Stimulated activated CD8-positive, alpha-beta memory T cell treated with anti-CD3 and anti-CD28 coated beads, Interleukin-15, amount 100 ng/mL, for 48 hours (primary cell): ENCODE measurements at places on chromosomes 3 and 15.
A peak's percentile ranks its signal among the peaks of the same experiment; 100 is the strongest.

GRCh38 chr3:53150247-53151085, 10.5 kb upstream of the PRKCD start:
- DNase-seq: no peak

GRCh38 chr3:71972031-71972430, 187.1 kb upstream of the PROK2 start:
- DNase-seq: no peak

DNA sequence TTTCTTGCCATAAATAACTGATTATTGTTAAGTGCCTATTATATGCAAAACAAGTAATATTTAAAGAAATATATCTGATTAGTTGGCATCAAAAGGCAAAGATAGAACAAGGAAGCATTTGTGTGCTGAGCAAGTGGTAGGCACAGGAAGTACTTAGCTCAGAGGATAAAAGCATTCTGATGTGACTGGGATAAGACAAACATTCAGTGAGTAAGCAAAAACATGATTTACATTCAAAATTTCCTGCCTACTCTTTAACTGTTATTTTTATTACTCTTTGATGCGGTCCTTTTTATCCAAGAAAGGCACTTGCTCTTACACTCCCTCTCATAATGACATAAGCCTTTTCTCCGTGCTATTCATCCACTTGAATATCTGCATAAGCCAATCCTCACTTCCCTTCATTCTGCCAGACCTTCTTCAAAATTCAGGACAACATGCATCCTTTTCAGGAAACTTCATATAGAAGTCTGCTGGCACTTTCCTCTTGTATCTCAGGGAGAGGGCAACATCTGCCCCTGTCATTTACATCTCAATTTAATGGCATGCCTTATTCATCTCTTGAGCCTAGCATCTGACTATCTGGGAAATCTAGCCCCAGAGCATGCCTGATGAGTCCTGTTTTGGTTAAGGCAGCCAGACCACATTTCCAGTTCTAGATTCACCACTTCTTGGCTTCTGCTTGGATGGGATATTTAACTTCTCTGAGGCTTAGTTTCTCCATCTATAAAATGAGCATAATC, 478.2 kb upstream of the ROBO2 start:
- no peak for DNase-seq

- no peak for DNase-seq
Observed at GRCh38 chr15:26038693-26039092, 175.6 kb upstream of the ATP10A start.

- no peak for DNase-seq
Observed at GRCh38 chr15:63015618-63016017, 26.9 kb upstream of the TPM1 start.

GRCh38 chr3:32460031-32460749, 42.5 kb downstream of the CMTM6 start:
- DNase-seq: peak; percentile 59

DNA sequence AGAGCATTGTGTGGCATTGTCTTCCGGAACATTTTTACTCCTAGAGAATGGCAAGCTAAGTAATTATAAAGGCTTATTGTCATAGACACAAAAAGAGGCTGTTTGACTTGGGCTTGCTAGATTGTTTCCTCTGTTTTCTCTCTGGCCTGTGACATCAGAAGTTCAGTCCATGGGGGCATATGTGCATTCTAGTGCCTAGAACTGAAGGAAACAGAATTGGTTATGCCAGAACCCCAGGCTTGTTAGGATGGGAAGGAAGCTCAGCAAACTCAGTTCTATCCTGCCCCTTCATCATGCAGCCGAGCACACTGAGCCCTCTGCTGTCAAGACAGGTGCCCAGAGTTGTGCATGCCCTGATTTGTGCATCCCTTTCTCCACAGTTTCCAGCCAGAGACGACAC, 131.3 kb downstream of the PDE8A start:
- DNase-seq: no peak

- DNase-seq: no peak
Observed at GRCh38 chr15:81363718-81364500, 10.1 kb downstream of the TMC3 start.

- peak; percentile 30 for DNase-seq
Observed at GRCh38 chr3:136075218-136075808, 109.8 kb downstream of the PPP2R3A start.

DNA sequence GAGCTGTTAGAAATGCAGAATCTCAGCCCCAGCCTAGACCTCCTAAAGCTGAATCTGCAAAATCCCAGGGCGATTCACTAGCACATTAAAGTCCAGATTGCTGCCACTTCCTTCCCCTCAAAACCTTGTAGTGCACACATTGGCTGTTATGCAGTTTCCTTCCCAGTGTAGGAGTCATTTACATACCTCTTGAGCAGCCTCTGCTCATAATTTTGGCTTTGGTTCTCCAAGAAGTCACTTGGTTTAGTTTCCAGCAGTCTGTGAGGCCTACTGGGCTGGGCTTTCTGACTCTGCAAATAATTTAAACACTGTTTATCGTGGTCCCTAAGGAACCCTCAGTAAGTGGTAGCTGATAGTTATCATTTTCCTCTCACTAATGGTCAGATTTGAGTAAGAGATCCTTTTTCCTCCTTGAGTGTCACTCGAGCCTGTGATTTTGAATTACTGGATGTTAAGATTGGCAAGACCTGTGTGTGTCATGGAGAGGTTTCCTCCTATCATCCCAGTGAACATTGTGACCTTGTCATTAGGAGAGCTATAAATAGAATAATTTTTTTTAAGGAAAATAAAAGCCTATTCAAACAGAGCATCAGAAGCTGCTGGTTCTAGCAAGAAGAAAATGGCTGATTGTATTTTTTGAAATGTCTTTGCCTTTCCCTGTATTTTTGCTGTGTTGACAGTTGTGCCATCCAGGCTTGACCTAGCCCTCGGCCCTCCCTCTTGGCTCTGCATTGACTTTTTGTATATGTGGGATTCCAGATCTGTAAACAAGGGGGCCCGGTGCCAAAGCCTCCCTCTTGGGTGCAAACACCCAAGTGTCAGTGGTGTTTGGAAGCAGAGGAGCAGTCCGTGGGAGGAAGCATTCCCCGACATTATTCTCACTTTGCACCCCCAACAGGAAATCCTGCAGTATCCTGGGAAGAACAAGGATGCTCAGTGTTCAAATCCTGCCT, 134.8 kb upstream of the ANKRD28 start:
- no peak for DNase-seq

DNA sequence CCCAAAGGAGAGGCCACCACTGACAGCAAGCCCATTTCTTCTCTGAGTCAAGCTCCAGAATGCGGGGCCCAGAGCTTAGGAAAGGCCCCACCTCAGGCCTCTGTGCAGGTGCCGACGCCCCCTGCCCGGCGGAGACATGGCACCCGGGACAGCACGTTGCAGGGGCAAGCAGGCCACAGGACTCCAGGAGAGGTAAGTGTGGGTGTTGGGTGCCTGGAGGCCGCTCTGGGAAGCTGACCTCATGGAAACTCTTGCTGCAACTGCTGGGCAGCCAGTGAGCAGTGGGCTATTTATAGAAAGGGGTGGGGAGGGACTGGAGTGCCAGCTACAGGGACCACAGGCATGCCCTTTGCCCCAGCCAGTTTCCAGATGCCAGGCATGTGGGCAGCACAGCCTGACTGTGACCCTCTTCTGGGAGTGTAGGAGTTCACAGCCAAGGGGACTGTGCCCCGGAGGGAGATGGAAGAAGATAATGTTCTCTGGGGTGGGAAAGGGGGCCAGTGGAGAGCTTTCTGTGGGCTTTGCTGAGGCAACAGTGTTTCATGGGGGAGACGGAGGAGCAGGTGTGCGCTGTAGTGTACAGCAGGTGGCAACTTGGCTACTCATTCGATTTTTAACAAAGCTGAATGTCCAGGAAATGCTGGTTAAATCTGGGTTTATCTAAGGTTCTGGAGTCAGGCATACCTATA, 23.7 kb downstream of the ALPK3 start:
- DNase-seq: no peak

GRCh38 chr3:125154800-125155269, 57.7 kb downstream of the SLC12A8 start:
- DNase-seq: no peak

DNA sequence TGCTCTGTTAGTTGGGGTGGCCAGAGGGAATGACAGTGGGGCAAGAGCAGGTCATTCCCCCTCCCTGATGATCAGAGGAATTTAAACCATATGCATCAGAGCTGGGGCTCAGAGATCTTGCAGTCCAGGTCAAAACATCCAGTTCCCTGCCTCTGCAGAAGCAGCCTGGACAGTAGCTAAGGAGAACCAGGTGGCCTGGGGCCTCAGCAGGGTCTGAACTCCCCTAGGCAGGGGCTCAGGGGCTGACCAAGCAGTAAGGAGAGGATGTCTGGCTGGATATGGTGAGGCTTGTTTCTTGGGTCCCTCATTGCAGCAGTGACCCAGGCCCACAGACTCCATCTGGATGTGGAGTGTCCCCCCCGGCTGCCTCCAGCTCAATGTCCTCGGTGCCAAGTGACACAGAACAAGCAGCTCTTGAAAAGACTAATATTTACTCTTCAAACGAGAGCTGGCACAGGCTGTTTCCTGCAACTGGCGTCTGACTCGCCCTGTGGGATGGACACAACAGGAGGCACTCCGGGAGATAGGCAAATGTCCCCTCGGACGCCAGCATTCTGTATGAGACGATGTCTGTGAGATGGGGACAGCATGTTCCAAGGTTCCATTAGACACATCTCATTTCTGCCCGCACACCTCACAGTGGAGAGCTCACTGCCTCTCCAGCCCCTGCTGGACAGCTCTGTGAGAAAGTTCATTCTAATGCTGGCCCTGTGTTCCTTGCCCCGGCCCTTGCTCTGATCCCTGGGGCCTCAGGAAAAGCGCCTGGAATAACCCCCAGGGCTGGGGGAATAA, 37.1 kb downstream of the SEC22C start:
- no peak for DNase-seq

DNA sequence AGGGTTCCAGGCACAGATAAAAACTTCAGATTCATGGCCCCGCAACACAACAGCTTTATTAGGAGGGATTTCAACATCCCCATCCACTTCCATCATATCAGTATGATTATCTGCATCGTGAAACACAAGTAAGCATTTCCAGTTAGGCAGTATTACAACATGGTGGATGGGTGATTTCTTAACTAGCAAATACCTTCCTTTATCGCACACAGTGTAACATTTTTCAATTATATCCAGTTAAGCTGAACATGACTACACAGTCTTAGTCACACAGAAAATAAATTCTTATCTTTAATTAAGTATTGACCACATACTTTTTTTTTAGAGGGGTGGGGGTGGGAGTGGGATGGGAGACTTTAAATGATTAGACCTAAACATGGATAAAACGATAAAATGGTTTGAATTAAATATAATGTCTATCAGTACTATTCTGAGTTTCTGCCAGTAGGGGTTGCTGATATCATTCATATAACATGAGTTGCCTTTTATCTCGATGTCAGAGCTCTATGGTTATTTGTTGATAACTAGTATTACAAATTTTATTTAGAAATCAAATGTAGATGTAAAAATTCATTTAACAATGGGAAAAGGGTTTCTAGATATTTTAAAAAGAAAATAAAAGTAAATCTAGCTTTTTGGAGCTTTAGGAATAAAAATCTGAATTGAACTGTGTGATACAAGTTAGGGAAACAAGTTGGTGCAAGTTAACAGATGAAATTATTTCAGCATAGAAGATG, 146.6 kb downstream of the TBL1XR1 start:
- no peak for DNase-seq

DNA sequence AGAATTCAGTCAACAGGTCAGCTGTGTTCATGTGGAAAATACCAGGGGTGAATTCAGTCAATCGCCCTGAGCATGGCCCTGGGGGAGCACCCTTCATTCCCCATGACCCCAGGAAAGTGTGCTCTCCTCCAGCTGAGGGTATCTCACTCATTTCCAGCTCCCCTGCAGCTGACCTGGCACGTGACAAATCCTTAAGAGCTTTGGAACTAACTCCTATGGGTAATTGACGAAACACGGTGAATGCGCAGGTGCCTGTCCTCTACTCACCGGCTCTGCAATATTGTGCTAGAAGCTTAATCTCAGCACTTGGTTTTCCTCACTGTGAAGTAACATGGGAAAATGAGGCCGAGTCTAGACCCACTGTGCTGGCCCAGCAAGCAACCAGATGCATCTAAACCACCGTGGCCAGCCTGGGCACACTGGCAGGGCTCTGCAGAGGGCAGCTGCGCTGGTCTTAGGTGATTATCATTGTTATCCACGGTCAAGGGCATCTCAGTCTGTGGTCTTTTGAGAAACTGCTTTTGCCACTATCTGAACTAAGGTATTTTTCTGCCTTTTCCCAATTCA, 63.1 kb downstream of the SPSB4 start:
- no peak for DNase-seq

DNA sequence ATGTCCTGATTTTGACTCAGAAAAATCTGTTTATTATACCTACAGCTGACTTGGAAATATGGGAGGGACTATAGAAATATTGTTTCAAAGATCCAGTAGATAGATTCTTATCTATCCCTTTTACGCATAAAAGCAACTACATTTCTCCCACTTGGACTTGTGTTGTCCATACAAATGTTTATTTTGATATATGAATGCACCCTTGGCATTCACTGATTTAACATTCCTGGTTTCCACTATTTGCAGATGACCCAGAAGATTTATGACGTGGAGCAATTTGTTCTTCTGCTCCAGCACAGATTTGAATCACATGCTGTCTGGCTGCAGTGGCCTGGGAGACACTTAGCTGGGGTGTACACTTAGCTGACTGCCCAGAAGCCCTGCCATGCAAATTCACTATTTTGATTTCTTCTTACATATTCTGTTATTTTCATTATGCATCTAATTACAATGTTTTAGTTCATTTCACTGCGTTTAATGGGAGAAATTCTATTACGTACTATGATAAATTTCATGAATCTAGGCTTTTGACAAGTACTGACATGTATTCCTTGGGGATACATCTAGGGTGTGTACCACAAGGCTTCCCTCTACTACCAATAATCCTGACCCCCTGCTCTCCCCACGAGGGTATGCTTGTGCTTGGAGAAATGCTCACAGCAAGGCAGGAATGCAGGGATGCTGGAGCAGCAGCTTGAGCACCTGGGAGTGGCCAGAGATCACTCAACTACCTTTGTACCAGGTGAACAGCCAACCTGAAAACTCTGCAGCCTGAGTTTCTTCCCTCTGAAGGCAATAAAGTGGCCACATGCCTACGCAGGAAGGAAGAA, 223.6 kb upstream of the TBL1XR1 start:
- DNase-seq: no peak

DNA sequence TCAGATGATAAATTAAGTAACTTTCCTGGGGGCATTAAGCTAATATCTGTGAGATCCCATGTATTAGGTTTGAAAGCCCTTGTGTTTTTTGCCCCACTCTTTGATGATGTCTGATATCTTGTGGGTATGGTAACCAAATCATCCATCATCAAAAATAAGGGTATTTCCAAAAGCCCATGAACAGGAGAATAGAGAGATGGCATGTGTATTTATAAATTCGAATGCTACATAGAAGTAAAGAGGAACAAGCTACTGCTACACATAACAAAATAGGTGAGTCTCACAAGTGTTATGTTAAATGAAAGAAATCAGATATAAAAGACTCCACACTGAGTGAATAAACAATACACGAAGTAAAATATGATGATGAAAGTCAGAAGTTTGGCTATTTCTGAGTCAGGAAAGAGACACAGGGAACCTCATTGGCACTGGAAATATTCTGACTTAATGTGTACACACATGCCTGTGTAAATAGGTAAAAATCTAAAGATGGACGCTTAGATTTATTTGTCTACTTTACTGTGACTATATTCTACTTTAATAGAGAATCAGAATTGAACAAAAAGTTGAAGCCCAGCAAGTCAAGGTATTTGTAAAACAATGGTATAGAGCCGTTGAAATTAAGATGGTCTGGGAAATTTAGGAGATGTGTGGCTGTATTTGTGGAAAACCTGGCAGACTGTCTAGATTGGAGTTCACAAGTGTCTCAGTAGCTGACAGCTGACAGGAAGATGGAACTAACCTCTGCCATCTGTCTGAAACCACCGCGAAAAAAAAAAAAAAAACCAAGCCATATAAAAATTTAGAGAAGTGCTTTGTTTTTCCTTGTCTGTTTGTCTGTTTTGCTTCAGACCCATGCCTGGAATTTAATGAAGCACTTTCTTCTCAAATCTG, 111.0 kb upstream of the TGFBR2 start:
- no peak for DNase-seq
